NCI-H460 (cell line): ENCODE measurements at places on chromosomes 12 and 14. TPM values are rescaled to one million over a fixed set of nuclear protein-coding genes. Genes with fewer than 3 reads are reported as not detected.

The BDKRB1 gene
- not detected in 2 replicates for total RNA-seq

The SMARCD1 gene
- 70.4 and 77.0 TPM in 2 replicates for total RNA-seq

The PLD4 gene
- not detected in 2 replicates for total RNA-seq

The FMNL3 gene
- total RNA-seq, result 1.6 and 3.0 TPM in 2 replicates

The SOAT2 gene
- not detected in 2 replicates for total RNA-seq

The ACSM4 gene
- total RNA-seq, result not detected in 2 replicates

The BMAL2 gene
- 10.4 and 10.9 TPM in 2 replicates for total RNA-seq

The HNF1A gene
- not detected in 2 replicates for total RNA-seq

The HSPB8 gene
- total RNA-seq, result 35.8 and 36.9 TPM in 2 replicates

The TMEM233 gene
- 1.2 and 2.5 TPM in 2 replicates for total RNA-seq

The EML5 gene
- total RNA-seq, result 0.72 and 0.82 TPM in 2 replicates

GRCh38 chr12:52828156-52828555 is 6.0 kb downstream of the KRT79 start:
- DNase-seq, result no peak

GRCh38 chr12:19646599-19646998 is 207.3 kb downstream of the AEBP2 start:
- DNase-seq, result no peak

- no peak for DNase-seq
These were observed 78.5 kb upstream of the FZD10 start for GRCh38 chr12:130083734-130084133.

- DNase-seq, result peak; percentile 74
These were observed 3.5 kb downstream of the ELK3 start for GRCh38 chr12:96197503-96198272.

GRCh38 chr12:105820429-105821125 is 318.2 kb downstream of the NUAK1 start:
- DNase-seq, result no peak

- DNase-seq, result no peak
These were observed 74.5 kb downstream of the FERMT2 start for GRCh38 chr14:52876311-52876710.

- no peak for DNase-seq
These were observed 79.2 kb downstream of the DUSP16 start for GRCh38 chr12:12483438-12483837.

- DNase-seq, result no peak
These were observed 35.7 kb downstream of the RAD9B start for GRCh38 chr12:110537605-110538409.

GRCh38 chr14:58633831-58634230 is 3.9 kb upstream of the DACT1 start:
- no peak for DNase-seq

DNA sequence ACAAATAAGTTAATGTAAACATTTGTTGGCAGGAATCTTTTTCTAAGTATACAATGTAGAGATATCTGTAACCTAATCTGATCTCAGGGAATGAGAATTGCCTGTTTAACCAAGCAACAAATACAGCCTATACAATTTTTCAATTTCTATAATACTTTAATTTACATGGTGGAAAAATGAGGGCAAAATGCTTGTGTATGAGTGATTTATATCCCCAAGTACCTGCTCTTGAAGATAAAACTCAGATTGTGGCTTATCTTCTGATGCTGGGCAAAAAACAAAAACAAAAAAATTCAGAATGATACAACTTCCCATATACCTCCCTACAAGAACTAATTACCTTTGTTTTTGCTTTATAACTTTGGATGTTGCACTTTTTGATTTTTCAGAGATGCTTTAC is 2.2 kb downstream of the CNOT2 start:
- DNase-seq, result no peak

DNA sequence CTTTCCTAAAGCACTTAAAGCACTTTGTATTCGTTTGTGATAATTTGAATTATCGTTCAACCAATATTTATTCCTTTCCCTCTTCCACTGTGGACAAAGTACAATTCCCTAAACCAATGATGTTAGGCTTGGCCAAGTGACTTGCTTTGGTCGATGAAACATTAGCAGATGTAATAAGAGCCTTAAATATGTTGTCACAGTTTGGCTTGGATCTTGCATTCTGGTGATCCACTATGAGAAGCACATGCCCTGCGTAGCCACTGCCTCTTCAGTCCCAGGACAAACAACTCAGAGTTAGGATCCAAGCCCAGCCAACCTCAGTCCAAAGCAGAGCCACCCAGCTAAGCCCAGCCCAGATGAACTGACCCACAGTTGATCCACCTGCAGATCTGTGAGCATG is 8.4 kb upstream of the C12orf75 start:
- DNase-seq, result no peak

GRCh38 chr14:64714432-64715025 is 10.3 kb downstream of the PLEKHG3 start:
- DNase-seq, result no peak

DNA sequence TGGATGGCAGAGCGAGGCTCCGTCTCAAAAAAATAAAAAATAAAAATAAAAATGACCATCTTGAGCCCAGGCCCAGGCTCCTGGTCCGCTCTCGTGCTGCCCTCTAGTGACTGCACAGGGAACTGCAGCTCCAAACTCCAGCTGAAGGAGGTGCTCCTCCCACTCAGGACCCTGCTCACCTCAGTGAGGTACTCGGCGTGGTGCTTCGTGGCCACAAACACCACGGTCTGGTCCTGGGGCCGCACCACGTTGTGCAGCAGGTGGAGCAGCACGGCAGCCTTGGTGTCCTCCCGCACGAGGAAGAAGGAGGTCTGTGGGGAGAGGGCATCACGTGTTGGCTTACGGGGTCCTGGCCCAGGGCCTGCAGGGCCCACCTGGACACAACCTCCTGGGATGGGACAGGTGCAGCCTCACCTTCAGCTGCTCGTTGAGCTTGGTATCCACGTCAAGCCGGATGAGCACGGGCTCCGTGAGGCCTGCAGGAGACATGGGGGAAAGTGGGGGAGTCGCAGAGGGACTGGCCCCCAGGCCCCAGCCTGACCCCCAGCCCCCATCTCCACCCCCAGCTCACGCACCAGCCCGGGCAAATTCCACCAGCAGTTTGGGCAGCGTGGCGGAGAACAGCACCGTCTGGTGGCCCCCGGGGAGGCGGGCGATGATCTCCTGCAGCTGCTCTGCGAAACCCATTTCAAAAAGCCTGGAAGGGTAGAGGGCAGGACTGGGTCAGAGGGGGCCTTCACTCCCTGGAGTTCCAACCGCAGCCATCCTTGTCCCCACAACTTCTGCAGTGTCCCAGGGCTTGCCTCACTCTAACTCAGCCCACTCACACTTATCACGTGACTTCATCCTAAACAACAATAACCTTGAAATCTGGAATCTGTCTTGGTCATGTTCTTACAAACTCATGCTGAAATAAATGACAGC is 10.6 kb downstream of the DDX54 start:
- DNase-seq, result peak; percentile 53

GRCh38 chr12:132462788-132463187 is 27.2 kb upstream of the FBRSL1 start:
- no peak for DNase-seq

GRCh38 chr12:51392556-51393237 is 1.5 kb upstream of the GALNT6 start:
- DNase-seq, result no peak

DNA sequence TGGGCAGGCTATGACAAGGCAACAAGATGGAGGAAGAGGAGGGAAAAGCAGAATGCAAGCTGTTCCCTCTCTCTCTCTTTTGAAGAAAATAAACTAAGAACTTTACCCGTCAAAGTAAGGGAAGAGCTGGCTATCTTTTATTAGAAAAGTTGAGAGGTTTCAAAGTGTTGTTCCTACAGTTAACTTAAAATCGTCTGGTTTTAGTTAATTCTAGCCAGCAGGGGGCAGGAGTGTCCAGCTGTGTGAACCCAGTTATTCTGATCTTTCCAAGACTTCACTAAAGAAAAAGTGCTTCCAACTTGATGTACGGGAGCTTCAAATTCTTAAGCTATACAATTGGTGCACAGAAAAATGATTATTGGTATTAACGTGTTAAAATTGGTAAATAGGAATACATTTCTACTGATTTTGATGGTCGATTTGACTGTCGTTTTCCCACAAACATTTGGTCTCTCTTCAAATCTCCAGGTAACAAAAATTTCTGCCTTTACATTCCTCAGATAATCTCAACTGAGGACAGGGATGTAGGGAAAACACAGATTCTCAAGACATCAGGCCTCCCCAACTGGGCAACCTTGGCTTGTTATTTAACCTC is 28.4 kb upstream of the MON2 start:
- peak; percentile 56 for DNase-seq

DNA sequence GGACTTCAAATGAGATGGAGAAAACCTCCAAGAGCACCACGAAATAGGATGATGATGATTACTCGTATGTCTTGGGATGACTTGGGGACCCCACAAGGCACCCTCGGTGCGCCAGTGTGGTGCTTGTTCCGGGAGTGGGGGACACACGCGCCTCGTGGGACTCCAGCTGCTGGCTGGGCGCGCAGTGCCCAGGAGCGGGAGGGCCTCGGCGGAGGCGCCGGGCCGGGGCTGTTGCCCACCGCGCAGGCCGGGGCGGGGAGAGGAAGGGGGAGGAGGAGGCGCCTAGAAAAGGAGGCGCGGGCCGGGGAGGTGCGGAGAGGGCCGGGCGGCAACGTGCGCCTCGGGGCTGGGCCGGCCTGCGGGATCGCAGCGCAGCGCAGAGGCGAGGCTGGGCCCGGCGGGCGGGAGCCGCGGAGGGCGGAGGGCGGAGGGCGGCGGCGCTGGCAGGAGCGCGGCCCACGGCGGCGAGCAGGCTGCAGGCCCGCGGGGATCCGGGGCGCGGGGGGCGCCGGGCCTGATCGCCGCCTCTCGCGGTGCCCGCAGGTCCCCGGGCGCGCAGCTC is at the start of gene RFLNA:
TSS of gene RFLNA (plus strand) at position 314 of the 562 bp plus-strand sequence. CDS start 337 bp downstream, outside the sequence.
- no peak for DNase-seq

DNA sequence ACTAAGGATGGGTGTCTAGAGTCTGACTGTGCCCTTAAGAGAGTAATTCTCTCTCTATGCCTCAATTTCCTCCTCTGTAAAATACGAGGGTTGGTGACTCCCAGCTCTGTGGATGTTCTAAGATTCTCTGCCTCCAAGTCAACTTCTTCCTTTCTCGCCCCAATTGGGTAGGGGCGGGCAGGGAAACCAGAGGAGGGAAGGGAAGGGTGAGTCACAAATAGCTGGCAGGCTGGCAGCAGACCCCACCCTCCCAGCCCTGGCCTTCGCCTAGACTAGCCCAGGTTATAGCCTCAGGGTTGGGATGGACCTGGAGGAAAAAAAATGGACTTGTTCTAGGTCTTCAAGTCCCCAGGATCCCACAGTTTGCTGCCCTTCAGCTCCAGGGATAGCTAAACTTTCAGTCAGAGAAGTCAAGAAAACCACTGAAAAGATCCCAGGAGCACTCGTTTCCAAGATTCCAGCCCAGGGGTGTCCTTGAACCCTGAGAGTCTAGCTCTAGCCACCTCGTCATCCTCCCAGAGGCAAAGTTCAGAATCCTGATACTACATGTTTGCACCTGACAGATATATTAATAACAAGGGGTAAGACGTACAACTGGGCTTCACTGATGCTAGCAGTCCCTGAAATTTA is 2.3 kb downstream of the DGKA start:
- no peak for DNase-seq

DNA sequence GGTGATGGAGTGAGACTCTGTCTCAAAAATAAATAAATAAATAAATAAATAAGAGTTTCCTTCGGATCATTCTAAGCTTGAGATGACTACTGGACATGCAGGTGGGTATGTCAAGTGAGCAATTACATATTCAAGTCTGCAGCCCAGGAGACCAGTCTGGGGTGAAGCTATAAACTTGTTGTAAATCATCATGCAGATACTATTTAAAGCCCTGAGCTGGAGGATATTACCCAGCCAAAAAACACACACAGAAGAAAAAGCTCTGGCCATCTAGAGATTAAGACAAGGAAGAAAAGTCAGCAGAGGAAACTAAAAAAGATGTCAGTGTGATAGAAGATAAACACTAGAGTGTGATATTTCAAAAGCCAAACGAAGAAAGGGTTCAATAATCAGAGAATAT is 47.0 kb upstream of the PDZRN4 start:
- DNase-seq, result no peak

- DNase-seq, result no peak
These were observed 1776.2 kb upstream of the SEL1L start for GRCh38 chr14:83309833-83310232.

DNA sequence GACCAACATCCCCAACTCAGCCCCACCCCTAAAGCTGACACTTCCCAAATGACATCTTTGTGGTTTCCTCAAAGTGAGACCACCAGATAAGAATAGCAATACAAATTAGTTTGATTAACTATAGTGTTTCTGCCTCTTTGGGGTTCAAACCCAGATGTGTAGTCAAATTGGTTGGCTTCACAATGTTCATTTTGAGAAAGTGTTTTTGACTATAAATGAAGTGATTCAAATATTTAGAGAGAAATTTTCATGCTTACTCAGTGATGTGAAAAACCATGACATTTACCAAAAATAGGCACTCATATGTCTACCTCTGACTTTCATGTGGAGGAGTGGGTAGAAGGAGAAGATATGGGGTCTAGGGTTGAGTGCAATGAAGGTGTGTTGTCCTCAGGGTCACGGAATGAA is 218.4 kb downstream of the BCAT1 start:
- DNase-seq, result no peak

DNA sequence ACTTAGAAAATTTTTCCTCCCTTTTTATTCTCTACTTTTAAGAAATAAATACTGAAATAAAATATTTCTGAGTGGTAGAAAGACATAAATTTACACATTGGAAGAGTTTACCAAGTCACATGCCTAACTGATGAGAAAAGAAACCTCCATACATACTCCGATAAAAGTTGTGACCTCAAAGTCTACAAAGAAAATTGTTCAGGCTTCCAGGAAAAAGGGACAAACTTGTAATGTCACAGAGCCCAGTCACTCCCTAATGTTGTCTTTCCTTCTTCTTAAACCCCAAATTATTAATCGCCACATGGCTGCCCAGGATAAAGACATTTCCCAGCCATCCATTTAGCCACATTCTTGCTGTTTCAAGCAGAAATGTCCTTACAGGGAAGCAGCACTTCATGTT is 455.3 kb downstream of the MDGA2 start:
- DNase-seq, result no peak

GRCh38 chr12:111396726-111397445 is 8.8 kb upstream of the SH2B3 start:
- DNase-seq, result peak; percentile 76

GRCh38 chr14:45807178-45807899 is 554.3 kb upstream of the MIS18BP1 start:
- no peak for DNase-seq

DNA sequence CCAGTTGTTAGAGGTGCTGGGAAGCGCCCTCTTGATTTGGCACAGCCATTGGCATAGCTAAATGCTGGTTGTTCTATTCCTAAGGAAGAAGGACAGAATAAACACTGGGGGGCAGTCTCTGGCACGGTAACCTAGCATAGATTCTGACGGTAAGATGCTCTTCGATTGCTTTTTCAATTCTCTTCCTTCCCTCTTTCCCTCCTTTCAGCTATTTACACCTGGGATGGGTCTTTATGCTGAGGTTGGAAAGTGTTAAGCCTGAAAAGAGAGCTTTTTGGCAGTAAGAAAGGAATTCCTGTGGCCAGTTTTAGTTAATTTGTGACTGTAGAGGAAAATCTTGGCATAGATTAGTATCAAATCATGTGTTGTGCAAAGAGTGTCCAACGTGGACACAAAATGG is 162.8 kb downstream of the SNAPC1 start:
- no peak for DNase-seq

- no peak for DNase-seq
These were observed 6.7 kb upstream of the LMO3 start for GRCh38 chr12:16612647-16613046.

- peak; percentile 96 for DNase-seq
These were observed at the start of gene ZFP36L1 for GRCh38 chr14:68792979-68793733. TSS of gene ZFP36L1 (minus strand) at chr14:68793067. CDS start at chr14:68792938, 129 bp downstream.

- DNase-seq, result no peak
These were observed 2.9 kb upstream of the GLRX5 start for GRCh38 chr14:95531969-95532368.
